ENCODE measurements at places on chromosomes 2 and 18.

GRCh38 chr18:3321133-3321812, 59.3 kb downstream of the MYL12B start:
- DNase-seq = no peak

- DNase-seq = no peak
Observed at GRCh38 chr2:241214766-241215165, 26.3 kb downstream of the ANO7 start.

GRCh38 chr2:109129356-109129920, 433 bp downstream of the SH3RF3 start:
- no peak for DNase-seq

- no peak for DNase-seq
Observed at GRCh38 chr18:26252411-26252810, 26.2 kb downstream of the TAF4B start.

DNA sequence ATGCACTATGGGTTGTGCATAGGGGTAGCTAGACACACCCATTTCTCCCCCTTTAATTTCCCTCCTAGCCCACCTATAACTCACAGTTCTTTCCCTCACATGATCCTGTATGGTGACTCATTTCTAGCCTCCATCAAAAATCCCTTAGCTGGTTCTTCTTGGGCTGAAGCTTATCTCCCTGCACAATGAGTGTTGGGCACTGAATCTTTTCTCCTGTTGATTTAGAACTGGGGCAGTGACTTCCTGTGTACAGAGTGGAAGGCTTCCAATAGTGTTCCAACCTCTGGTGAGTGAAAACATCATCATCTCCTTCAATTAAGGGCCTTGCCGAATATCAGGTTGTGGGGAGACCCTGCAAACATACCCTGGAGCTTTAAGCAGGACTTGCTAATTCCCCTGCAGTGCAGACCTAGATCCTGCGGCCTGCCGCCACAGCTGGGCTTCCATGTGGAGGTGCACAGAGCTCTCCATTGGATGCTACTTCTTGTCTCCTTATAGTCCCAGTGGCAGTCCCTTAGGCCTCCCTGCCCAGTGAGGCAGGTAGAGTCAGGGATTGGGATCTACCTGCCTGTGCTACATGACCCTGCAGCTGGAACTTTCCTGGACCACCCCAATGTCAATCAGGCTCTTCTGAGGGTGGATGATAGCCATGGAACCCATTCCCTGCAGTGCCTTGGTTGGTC, 121.8 kb downstream of the PLB1 start:
- no peak for DNase-seq

GRCh38 chr2:18927525-18928232, 338.3 kb upstream of the NT5C1B start:
- no peak for DNase-seq

DNA sequence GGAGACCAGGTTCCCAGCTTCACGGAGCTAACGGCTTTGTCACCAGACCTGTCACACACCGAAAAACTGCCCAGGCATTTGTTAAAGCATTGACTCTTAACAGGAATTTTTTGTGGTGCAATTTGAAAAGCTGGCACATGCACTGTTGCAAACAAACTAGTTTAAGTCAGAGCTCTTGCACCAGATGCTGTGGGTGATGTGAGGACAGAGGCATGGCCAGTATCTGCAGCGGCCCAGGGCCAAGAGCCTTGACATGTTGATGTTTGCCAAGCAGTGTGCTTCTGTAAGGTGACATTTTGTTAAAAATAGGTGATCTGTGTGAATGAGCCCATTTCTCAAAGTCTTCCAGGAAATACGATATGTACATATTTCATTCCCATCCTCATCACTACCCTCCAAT, 142.5 kb downstream of the MTCL1 start:
- DNase-seq = no peak

DNA sequence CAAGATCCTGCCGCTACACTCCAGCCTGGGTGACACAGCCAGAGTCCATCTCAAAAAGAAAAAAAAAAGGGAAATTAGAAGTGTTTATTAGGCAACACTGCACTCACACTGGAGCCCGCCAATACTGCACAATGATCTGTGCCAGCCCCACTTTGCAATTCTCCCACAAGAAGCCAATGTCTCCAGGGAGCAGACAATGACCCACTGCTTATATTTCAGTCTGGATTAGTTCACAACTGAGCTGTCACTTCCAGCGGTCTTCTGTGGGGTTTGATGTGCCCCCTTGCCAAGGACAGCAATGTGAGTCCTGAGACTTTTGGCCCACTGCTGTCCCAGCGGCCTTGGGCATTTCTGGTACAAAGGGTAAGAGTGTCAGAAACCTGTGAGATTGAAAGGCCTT, 85.6 kb upstream of the PPM1B start:
- DNase-seq = no peak

DNA sequence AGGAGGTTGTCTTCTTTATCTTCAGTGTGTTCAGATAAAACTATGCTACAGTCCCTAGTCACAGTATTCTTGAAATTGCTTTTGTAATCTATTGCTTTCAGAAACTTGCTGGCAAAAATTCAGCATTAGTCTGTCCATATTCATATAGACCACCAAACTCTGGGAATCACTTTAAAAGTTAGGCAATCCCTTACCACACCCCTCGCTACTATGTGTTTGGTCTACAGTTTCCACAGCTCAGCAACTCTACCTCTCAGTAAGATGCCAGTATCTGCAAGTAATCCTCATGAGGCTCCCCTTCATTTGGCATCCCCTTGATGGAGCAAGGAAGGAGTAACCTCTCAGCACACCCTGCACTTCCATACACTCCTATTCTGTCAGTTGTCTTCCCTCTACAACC, 1706.6 kb upstream of the CELF4 start:
- DNase-seq = no peak

GRCh38 chr2:43824512-43824911, 14.1 kb downstream of the ABCG5 start:
- DNase-seq = no peak
